ENCODE measurements at places on chromosomes 16 and 17.

DNA sequence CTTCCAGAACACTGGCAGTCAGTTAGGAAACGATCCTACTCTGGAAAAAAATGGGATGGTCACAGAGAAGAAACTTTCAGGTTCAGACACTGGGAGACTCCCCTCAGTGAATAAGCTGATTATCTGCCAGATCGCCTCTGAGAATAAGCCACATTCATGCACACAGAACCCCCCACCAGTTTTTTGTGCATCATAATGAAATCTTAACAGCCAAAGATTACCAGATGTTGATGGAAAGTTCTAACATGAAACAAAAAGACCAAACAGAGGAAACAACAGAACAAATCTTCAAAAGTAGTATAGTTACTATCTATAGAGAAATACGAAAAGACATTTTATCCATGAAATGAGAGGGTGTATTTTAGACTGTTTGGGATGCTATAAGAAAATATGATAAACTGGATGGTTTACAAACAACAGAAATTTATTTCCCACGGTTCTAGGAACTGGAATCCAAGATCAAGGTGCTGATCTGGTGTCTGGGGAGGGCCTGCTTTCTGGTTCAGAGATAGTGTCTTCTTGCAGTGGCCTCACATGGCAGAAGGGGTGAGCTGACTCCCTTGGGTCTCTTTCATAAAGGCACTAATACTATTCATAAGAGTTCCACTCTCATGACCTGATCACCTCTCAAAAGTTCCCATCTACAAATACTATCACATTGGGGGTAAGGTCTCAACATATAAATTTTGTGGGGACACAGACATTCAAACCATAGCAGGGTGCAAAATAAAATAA lies 8.0 kb upstream of the AMZ2 start:
- DNase-seq: no peak

- DNase-seq: peak; percentile 54
Observed at GRCh38 chr17:31068291-31068690, 26.5 kb upstream of the NF1 start.

DNA sequence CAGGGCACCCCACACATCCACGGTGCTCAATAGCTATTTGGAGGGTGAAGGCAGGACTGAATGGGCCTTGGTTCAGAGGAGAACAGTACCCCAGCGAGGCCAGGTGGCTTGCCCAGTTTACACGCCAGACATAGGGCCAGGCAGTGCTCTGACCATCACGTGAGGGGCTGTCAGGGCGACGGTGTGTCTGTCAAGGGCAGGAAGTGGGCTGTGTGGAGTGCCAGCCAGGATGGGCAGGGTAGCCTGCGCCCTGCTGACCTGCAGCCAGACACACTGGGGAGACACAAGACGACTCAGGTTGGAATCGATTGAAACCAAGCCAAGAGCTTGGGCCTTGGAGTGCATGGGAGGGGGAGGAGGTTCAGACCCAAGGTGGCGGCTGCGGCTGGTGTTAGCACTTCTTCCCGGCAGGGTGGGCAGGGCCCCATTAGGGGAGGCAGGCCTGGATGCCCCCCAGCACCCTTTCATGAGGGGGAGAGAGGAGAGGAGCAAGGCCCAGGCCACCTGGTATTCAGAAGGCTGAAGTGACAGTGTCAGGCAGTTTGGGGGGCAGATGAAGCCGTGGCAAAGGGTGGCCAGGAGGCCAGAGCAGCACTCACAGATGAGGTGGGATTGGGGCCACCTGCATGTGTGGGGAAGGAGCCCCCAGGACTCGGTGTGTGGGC lies 68.2 kb downstream of the SREBF1 start:
- no peak for DNase-seq

GRCh38 chr16:81107511-81107910 lies 11.3 kb upstream of the GCSH start:
- no peak for DNase-seq

All from MV-4-11 (cell line).